SK-N-SH (cell line): ENCODE measurements at places on chromosomes 3 and 15.
A peak's percentile ranks its signal among the peaks of the same experiment; 100 is the strongest.

DNA sequence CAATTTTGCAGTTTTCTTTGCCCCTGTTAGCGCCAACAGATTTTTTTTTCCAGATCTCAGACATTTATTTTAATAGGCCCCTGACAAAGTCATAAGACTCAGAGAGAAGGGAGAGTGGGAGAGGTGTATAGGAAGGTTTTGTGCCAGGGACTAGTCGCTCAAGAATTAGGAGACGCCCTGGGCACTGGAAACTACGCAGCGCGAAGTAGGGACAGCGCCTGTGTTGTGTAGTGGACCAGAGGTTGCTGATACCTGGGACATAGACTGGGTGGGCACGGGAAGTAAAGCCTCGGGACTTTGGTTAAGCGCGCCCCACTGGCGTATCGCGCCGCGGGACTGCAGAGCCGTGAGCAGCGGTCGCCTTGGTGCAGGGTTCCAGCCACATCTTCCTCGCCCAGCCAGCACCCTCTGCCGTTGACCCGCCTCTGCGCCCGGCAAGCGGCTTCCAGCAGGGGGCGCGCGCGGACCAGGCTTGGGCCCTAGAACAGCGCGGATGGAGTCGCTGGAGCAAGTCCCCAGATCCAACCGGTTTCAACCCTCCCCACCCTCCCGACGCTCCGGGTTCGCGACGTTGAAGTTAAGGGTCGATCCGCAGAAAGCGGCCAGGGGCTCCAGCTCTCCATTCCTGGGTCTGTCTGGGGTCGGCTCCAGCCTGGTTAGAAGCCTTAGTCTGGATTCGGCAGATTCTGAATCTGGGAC, 3.0 kb upstream of the ISLR2 start:
- H3K27ac ChIP-seq, result peak overlapping the region; percentile 65; the same call in 1 of the 2 replicates
- H3K36me3 ChIP-seq, result no peaks in the 10 kb centered on the region
- H3K27me3 ChIP-seq, result peaks cover 32% of the 10 kb centered on the region
- DNase-seq, result peak; percentile 94
- peaks cover 31% of the 10 kb centered on the region; the same call in 1 of the 2 replicates for H3K4me1 ChIP-seq
- H3K4me3 ChIP-seq, result peak overlapping the region; percentile 59

- no peak for DNase-seq
- H3K4me3 ChIP-seq, result no peak overlapping the region
- H3K4me1 ChIP-seq, result no peaks in the 10 kb centered on the region
- no peaks in the 10 kb centered on the region for H3K36me3 ChIP-seq
- no peaks in the 10 kb centered on the region for H3K27me3 ChIP-seq
These were observed 110.1 kb downstream of the CADM2 start for GRCh38 chr3:85068911-85069310.

DNA sequence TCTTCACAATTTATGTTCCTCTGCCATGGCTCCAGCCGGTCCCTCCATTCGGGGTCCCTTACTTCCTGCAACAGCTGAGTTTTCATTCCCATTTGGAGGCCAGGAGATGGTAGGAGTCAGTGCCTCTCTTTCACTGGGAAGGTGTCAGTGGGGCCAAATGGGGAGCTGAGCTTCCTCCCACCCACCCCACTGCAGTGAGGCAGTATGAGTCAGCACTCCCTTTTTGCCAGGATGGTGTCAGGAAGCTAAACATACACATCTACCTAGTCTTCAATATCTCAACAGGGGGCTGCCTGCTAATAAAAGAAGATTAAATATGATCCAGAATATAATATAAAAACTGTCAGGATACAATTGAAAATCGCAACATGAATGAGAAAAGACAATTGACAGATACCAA, 12.7 kb upstream of the ACTC1 start:
- H3K4me3 ChIP-seq, result no peak overlapping the region
- H3K27ac ChIP-seq, result no peak overlapping the region
- no peak for DNase-seq
- peaks cover 5% of the 10 kb centered on the region for H3K4me1 ChIP-seq

DNA sequence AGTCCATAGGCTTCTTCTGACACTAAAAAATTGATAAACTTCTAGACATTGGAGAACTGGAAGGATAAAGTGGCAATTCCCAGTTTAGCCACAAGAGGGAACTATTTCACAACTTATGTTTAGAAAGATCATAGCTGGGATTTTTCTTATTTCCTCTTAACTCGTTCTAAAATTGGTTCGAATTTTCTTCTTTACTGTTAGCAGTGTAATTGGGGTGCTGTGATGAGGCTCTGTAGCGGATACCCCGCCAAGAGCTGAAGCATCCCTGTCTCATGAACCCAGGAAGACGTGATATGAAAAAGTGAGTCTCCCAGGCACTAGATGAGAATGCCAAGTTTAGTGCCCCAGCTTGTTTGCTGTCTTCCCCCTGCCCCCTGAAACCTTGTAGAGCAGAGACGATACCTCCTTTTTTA, 85.1 kb downstream of the PDCD6IP start:
- H3K27ac ChIP-seq, result no peak overlapping the region
- H3K36me3 ChIP-seq, result no peaks in the 10 kb centered on the region
- H3K4me1 ChIP-seq, result no peaks in the 10 kb centered on the region; the same call in 1 of the 2 replicates

GRCh38 chr15:58179741-58180381, 41.7 kb downstream of the AQP9 start:
- no peaks in the 10 kb centered on the region; the same call in 1 of the 2 replicates for H3K27me3 ChIP-seq
- no peak overlapping the region for H3K4me3 ChIP-seq
- no peaks in the 10 kb centered on the region for H3K4me1 ChIP-seq
- no peaks in the 10 kb centered on the region for H3K36me3 ChIP-seq
- no peak overlapping the region for H3K27ac ChIP-seq

GRCh38 chr15:45763170-45763869, 128.5 kb downstream of the SQOR start:
- H3K27ac ChIP-seq, result no peak overlapping the region
- no peaks in the 10 kb centered on the region for H3K27me3 ChIP-seq
- no peak overlapping the region for H3K4me3 ChIP-seq
- no peaks in the 10 kb centered on the region for H3K4me1 ChIP-seq
- no peaks in the 10 kb centered on the region for H3K36me3 ChIP-seq

DNA sequence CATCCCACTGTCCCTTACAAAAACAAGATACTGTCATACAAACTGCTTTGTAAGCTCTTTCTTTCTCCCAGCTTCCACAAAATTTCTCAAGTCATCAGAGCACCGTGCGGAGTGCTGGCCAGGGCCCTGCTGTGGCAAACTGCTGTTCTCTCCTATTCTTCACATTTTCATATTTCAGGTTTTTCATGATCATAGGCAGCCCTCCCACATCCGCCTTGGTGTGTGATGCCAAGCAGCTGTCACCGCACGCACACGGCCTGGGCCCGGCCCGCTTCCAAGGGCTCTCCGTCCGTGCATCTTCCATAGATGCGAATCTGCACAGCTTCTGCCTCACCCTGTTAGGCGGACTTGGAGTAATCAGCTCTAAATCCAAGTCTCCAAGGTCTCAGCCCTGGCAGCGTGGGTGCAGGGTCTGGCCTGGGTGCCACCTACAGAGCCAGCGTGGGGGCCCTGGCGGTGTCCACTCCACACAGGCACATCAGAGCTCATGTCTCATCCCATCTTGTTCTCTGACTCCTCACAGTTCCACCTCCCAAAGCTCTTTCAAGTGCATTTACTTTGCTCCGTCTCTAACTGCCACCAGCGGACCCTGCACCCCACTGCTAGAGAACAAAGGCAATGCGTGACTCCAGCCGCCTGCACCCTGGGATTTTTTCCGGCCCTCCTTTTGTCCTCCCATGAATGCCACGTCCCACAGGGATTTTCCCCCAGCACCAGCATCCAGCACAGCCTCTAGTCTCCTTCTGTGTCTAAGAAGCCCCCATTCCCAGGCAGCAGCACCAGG, 27.2 kb downstream of the CYFIP1 start:
- H3K4me1 ChIP-seq, result peaks cover 43% of the 10 kb centered on the region
- H3K27me3 ChIP-seq, result no peaks in the 10 kb centered on the region
- no peak overlapping the region for H3K4me3 ChIP-seq
- no peak for DNase-seq

DNA sequence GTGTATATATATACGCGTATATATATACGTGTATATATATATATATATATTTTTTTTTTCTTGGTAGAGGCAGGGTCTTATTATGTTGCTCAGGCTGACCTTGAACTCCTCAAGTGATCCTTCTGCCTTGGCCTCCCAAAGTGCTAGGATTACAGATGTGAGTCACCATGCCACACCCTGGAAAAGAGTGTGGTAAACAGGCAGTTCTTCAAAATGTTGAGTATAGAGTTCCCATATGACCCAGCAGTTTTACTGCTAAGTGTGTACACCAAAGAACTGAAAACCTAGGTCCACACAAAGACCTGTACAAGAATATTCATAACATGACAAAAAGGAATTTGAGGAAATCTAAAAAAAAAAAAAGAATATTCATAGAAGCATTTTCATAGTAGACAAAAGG, 71.8 kb upstream of the GCNT3 start:
- H3K27ac ChIP-seq, result no peak overlapping the region
- H3K4me3 ChIP-seq, result no peak overlapping the region
- no peaks in the 10 kb centered on the region for H3K36me3 ChIP-seq
- no peaks in the 10 kb centered on the region; the same call in 1 of the 2 replicates for H3K4me1 ChIP-seq
- DNase-seq, result no peak

DNA sequence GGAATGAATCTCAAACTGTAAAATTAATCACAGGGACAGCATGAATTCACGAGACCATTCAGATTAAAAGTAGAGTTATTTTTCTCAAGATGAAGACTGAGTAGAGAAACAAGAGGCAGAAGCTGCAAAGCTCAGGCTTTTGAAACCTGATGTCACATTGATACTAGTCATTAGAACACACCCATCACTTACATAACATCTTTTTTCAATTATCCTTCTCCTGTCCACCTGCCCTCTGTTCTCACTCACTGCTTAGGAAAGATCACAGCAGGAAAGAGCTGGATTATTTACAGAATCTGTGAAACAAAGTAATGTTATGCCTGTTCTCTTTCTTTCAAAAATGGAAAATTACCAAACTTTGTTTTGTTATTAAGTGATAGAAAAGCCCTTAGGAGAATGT, 72.0 kb upstream of the CDAN1 start:
- no peak for DNase-seq
- no peaks in the 10 kb centered on the region for H3K27me3 ChIP-seq

DNA sequence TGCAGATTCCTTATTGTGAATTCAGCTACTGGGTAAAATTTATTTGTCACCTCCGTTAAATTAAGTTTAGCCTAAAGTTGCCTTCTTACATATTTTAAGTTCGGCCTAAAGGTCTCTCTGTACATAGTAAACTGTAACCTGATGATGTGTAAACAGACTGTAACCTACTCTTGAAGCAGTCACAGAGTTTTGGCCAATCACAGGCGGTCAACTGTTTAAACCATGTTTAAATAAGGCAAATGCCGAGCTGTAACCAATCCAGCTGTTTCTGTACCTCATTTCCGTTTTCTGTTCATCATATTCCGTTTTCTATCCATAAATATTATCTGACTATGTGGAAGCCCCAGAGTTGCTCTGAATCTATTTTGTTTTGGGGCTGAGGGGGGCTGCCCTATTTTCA, 2.4 kb upstream of the ADAMTSL3 start:
- H3K27me3 ChIP-seq, result peaks cover 39% of the 10 kb centered on the region; the same call in 1 of the 2 replicates
- no peaks in the 10 kb centered on the region for H3K36me3 ChIP-seq
- DNase-seq, result no peak
- no peak overlapping the region for H3K27ac ChIP-seq

- H3K4me3 ChIP-seq, result no peak overlapping the region
- DNase-seq, result no peak
- no peak overlapping the region for H3K27ac ChIP-seq
- peaks cover 64% of the 10 kb centered on the region for H3K36me3 ChIP-seq
- H3K27me3 ChIP-seq, result no peaks in the 10 kb centered on the region
These were observed 15.7 kb downstream of the UQCC5 start for GRCh38 chr3:52552089-52552488.

GRCh38 chr3:179558742-179559364, 3.9 kb upstream of the ACTL6A start:
- H3K36me3 ChIP-seq, result no peaks in the 10 kb centered on the region
- no peak overlapping the region; the same call in 1 of the 2 replicates for H3K4me3 ChIP-seq
- peaks cover under 1% of the 10 kb centered on the region for H3K4me1 ChIP-seq
- H3K27ac ChIP-seq, result no peak overlapping the region

DNA sequence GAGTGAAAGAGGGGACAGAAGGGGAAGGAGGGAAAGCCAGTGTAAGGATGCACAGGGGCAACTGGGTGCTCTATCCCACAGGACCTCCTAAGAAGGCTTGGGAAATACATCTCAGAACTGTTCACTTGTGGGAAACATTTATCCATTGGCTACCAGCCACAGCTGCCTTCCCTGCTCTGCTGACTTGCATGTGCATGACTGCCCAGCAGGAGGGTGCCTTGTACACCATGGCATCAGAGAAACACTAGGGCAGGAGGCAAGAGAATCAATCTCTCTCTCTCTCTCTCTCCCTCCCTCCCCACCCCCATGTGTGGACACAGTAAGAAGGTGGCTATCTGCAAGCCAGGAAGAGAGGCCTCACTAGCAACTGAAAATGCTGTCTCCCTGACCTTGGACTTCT, 62.9 kb upstream of the ZBTB38 start:
- H3K4me1 ChIP-seq, result no peaks in the 10 kb centered on the region; the same call in 1 of the 2 replicates
- DNase-seq, result no peak
- H3K36me3 ChIP-seq, result no peaks in the 10 kb centered on the region
- H3K27ac ChIP-seq, result no peak overlapping the region

GRCh38 chr3:72445827-72446217, 402.4 kb downstream of the SHQ1 start:
- no peaks in the 10 kb centered on the region for H3K27me3 ChIP-seq
- no peak for DNase-seq
- peaks cover 17% of the 10 kb centered on the region for H3K4me1 ChIP-seq
- no peaks in the 10 kb centered on the region for H3K36me3 ChIP-seq
- peak overlapping the region; percentile 92 for H3K27ac ChIP-seq

- no peaks in the 10 kb centered on the region for H3K27me3 ChIP-seq
- H3K4me1 ChIP-seq, result no peaks in the 10 kb centered on the region
- DNase-seq, result no peak
These were observed 15.6 kb downstream of the CYP19A1 start for GRCh38 chr15:51322621-51323296.

- DNase-seq, result no peak
- no peak overlapping the region for H3K4me3 ChIP-seq
These were observed 39.9 kb upstream of the C3orf49 start for GRCh38 chr3:63779227-63779626.

DNA sequence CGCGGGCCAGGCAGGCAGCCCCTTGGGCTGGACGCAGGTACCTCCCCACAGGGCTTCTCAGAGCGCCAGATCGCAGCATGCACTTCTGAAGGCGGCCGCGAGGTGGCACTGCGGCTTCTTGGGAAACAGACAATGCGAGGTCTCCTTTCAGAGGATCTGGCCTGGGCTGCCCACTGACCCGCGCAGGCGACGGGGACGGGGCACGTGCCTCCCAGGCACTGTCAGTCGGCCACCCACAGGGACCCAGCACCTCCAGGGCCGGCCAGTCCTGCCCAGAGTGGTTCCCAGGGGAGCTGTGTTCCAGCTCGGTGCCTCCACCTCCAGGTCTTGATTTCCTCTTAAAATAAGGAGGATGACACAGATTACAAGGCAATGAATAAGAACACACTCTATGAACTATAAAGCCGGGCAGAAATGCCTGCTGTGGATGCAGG, 24.4 kb upstream of the TXNRD3 start:
- H3K36me3 ChIP-seq, result no peaks in the 10 kb centered on the region
- peak overlapping the region; percentile 91 for H3K27ac ChIP-seq
- no peaks in the 10 kb centered on the region for H3K27me3 ChIP-seq

- no peaks in the 10 kb centered on the region for H3K27me3 ChIP-seq
- peak; percentile 36 for DNase-seq
- H3K4me3 ChIP-seq, result no peak overlapping the region
- peaks cover 6% of the 10 kb centered on the region; the same call in 1 of the 2 replicates for H3K4me1 ChIP-seq
These were observed 114.3 kb downstream of the STAC start for GRCh38 chr3:36494461-36495109.

GRCh38 chr15:91919014-91919534, 65.6 kb downstream of the SLCO3A1 start:
- no peak overlapping the region for H3K4me3 ChIP-seq
- no peak overlapping the region for H3K27ac ChIP-seq
- H3K27me3 ChIP-seq, result no peaks in the 10 kb centered on the region
- DNase-seq, result no peak
- peaks cover 5% of the 10 kb centered on the region; the same call in 1 of the 2 replicates for H3K36me3 ChIP-seq
- no peaks in the 10 kb centered on the region for H3K4me1 ChIP-seq
